NCI-H1092 (cell line): ENCODE measurements at places on chromosomes 2 and 18.

DNA sequence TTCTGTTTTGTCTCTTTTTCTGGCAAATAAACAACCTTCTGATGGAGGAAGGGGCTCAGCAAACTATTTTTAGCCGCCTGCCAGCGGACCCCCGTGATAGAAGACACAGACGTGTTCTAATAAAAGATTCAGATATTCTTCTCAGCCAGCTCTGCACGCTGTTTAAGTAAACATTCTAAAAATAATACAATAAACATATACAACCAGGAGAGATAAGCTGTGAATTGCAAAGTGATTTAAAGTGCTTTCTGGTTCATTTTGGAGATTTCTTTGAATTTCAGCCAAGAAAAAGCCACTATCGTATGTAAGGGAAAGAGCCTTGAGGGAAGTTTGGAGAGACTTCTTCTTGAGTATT is 201.3 kb downstream of the EPHA4 start:
- DNase-seq: no peak

- DNase-seq: no peak
These were observed 198.6 kb downstream of the HAUS1 start for GRCh38 chr18:46302528-46303485.

DNA sequence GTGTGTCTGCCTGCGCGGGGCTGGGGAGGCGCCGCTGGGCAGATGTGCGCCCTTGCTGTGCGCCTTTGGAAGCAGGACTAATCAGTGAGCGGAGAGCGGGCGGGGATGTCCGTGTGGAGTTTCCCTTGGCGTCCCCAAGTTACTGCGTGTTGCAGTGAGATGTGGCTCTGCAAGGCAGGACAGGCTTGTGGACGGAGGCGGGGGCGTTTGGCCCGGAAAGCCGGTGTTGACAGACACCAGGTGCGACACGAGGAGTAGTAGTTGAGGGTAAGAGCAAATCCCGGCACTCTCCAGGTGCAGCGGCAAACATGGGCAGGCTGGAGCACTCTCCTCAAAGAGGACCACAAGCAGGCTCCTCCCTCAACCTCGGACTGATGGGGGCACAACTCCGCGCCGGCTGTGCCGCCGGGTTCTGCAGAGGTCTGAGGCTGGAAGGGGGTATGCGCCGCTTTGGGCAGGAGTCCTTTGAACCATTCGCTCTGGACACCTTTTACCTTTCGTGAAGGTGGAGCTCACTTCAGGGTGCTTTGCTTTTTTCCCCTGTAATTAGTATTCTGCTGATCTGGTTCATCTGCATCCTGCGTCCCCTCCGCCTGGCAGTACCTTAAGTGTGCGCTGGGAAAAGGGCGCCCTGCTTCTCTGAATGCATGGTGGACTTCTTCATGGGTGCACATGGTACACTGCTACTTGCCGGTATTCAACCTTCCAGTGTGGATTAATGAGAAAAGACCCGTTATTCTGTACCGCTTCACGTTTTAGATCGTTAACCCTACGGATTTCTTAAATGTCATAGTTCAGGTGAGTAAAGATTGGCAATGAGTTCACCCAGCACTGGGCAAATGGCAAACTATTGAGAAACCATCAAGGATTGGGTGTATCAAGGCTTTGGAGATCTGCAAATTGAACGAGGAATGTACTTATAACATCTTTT is 608 bp downstream of the CDH7 start:
- DNase-seq: peak; percentile 64

GRCh38 chr2:99689145-99689742 is 199.4 kb upstream of the REV1 start:
- DNase-seq: no peak

DNA sequence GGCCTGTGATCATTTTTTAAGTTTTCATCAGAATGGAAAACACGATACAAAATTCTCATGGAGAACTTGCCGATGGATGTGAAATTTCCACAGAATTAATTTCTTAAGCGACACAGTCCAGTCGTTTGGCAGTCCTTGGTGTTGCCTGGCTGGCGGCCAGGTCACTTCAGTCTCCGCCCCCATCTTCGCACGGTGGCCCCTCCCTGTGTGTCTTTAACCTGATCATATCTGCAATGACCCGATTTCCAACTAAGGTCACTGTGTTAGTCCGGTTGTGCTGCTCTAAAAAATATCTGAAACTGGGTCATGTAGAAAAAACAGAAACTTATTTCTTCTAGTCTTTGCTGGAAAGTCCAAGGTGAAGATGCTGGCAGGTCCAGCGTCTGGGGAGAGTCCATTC is 44.5 kb upstream of the COPS8 start:
- no peak for DNase-seq

GRCh38 chr2:6109831-6110230 is 417.6 kb downstream of the SOX11 start:
- DNase-seq: no peak

- DNase-seq: peak; percentile 7
These were observed 88.7 kb upstream of the TXNDC2 start for GRCh38 chr18:9796935-9797549.

GRCh38 chr2:64492821-64493220 is 31.3 kb upstream of the AFTPH start:
- DNase-seq: no peak

DNA sequence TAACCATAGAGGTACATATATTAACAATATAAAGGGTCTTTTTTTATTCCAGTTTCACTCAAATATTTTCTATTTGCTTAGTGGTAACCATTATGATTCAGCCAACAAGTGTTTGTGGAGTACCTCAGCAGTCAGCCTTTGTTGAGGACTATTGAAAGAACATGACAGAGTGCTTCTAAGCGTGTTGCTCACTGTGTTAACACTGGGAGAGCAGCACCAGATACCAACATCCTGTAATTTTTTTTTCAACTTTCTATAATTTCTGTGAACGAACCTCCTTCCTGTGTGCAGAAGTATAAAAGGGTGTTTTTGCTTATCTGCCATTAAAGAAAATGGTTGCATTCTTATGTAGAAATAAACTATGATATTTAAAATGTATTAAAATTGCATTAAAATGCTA is 239.0 kb downstream of the PHLPP1 start:
- no peak for DNase-seq

GRCh38 chr2:130901061-130901460 is 64.3 kb downstream of the ARHGEF4 start:
- DNase-seq: no peak

- DNase-seq: no peak
These were observed 171.2 kb downstream of the ACOXL start for GRCh38 chr2:110903548-110903947.
